NCI-H2081 (cell line): ENCODE measurements at places on chromosomes 7 and 10.

- no peak for DNase-seq
Observed at GRCh38 chr10:88833723-88834122, 17.9 kb downstream of the ANKRD22 start.

DNA sequence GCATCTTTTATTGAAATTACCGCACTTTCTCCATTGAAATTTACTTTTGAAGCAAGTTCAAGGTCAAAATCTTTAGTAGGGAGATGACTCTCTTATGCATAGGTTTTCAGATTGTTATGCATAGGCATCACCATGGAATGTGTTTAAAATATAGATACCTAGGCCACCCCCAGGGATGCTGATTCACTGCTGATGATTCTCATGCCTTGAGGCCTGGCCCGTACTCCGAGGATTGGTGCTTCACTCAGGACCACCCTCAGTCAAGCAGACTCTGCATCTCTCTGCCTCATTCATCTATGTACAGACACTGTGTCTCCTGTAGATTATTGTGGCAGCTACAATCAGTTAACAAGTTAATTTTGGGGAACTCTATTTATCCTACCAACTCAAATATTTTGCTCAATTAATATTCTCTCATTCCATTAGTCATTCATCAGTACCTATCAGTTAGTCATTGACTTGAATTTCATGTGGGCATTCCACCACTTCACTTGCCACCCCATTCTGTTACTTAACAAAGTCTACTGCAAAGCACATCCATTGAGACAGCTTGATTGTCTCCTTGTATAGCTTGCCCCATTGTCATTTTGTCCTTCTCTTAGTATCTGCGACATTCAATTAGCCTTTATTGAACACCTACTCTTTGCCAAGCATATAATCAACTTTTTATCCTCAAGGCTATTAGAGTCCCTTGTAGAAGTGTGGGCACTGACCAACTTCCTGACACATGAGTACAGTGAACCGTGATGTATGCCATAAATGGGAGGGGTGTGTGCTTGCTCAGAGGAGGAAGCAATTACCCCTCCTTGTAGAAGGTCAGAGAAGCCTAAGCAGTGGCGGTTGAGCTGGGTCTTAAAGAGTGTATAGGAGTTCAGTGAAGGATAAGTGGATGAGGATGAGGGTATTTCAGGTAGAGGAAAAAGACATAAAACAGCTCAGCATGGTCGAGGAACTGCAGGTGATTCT, 255.6 kb upstream of the BMPER start:
- DNase-seq, result no peak

GRCh38 chr7:53642866-53643265, 607.4 kb downstream of the POM121L12 start:
- no peak for DNase-seq

DNA sequence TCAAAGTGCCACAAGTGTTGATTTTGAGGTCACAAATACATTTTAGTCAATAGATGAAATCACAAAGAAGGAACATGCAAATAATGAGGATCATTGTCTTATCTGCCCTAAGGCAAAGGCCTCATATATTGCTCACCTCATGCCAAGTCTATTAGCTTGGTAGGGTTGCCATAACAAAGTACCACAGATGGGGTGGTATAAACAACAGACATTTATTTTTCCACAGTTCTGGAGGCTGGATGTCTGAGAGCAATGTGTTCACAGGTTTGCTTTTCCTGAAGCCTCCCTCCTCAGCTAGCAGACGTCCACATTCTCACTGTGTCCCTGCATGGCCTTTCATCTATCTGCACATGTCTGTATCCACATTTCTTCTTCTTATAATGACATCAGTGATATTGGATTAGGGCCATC, 59.6 kb downstream of the RELN start:
- peak; percentile 17 for DNase-seq

GRCh38 chr10:69568472-69569395, 4.5 kb downstream of the NEUROG3 start:
- DNase-seq, result no peak

DNA sequence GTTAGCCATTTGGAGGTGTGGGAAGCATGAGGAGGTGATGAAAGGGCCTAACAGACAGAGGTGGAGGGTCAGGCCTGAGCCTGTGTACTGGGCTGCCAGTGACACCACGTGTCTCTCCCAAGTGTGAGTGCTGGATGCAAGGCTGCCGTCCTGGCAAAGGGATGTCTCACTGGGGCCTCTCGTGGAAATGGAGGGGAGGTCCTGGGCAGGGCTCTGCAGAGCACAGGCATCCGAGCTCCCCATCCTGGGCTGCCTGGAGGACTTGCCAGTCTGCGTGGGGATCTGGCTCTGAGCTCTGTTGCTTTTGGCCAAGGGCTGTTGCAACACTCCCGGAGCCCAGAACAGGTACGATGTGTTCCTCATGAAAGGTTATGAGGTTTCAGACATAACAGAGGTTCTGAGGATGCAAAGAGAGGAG, 77.3 kb downstream of the GRK5 start:
- DNase-seq, result no peak

DNA sequence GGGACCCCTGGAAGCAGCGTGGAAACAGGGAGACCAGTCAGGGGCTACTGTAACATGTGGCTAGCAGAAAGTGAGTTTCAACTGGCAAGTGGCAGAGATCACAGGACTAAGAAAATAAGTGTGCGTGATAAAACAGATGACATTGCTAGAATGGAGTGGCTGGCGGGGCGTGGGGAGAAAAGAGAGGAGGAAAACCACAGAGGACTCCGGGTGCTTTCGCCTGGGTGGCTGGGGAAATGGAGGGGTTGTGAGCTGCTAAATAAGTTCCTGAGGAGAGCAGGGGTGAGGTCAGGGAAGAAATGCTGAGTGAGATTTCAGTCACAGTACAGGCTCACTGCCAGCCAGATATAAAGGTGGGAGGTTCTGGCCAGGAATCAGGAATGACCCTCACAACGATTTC, 166.9 kb downstream of the MYOF start:
- no peak for DNase-seq

DNA sequence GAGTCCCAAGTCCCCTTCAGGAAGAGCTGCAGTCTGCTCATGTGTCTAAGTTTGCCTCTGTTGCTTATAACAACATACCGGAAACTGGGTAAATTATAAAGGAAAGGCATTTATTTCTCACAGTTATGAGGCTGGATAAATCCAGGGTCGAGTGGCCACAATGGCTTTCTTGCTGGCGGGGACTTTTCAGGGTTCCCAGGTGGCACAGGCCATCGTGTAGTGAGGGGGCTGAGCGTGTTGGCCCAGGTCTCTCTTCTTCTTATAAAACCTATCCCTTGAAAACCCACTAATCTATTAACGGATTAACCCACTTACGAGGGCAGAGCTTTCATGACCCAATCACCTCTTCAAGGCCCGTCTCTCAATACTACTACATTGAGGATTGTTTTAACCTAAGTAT, 8.7 kb downstream of the VIPR2 start:
- no peak for DNase-seq

DNA sequence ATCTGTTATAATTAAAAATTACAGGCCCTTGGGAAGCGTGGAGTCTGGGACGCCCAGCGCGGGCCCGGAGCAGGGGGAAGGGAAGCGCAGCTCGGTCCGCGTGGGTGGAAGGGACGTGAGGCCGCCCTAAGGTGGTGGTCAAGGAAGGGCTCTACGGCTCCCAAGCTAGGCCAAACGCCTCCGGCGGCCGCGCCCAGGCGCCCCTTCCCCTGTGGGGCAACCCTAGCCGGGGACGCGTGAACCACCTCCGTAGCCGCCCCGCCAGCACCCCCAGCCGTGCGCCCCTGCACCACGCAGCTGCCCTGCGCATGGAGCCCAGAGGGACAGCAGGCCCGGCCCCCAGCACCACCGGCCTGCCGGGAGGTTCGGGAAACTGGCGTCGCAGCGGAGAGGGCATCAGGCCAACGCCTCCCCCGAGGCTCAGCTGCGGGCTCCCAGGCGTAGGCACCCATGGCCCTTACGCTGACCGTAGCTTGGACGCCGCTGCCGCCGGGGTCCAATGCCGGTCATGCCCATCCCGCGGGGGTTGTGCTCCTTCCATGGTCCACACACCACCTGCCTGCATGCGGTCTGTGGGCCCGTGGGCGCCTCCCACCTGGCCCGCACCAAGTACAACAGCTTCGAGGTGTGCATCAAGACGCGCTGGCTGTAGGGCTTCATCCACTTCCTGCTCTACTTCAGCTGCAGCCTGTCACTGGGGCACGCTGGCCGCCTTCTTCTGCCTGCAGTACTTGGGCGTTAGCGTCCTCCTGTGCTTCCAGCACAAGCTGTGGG, 166.7 kb downstream of the SEPTIN7 start:
- DNase-seq, result no peak

DNA sequence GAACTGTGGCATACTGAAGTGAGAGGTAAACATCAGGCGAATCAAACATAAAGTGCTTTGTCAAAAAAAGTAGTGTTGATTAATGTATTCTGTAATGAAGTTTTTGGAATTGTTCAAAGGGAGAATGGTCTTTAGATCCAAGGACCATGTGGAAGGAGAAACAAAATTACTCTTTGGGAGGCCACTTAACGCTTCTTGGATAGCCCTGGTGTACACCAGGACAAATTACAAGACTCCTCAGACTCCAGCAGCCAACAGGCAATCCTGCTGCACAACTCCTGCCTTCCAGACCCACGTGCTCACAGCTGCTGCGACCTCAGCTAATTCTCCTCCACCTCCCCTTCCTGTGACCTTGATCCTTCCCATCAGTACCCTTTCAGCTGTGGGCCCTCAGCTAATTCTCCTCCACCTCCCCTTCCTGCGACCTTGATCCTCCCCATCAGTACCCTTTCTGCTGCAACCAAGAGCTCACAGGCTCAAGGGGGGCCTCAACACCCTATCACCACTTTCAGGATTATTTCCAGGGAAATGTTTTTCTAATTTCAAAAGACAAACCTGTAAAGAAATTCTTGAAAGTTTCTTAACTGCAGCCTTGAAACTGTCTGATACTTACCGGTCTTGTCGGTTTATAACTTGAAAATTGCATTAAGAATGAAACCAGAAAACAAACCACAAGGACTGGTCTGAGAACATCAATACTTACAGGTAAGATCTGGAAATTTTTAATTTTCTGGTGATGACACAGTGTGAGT, 29.7 kb upstream of the DDC start:
- DNase-seq, result no peak

- DNase-seq, result no peak
Observed at GRCh38 chr10:77027141-77027540, 610.5 kb downstream of the KCNMA1 start.

- DNase-seq, result no peak
Observed at GRCh38 chr10:78436222-78436573, 402.5 kb downstream of the RPS24 start.

- DNase-seq, result no peak
Observed at GRCh38 chr7:132687981-132688383, 111.7 kb upstream of the PLXNA4 start.

DNA sequence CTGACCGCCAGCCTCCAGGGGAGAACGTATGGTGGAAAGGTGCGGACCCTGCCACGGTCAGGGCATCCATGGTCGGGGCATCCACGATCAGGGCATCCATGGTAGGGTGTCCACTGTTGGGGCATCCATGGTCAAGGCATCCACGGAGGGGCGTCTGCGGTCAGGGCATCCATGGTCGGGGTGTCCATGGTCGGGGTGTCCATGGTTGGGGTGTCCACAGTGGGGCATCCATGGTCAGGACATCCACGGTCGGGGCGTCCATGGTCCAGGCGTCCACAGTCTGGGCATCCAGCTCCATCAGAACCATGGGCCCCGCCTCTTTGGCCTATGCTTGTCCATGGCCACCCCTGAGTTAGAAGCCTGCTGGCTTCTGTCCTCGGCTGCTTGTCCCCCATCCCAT, 148.1 kb downstream of the ADARB2 start:
- DNase-seq, result no peak

DNA sequence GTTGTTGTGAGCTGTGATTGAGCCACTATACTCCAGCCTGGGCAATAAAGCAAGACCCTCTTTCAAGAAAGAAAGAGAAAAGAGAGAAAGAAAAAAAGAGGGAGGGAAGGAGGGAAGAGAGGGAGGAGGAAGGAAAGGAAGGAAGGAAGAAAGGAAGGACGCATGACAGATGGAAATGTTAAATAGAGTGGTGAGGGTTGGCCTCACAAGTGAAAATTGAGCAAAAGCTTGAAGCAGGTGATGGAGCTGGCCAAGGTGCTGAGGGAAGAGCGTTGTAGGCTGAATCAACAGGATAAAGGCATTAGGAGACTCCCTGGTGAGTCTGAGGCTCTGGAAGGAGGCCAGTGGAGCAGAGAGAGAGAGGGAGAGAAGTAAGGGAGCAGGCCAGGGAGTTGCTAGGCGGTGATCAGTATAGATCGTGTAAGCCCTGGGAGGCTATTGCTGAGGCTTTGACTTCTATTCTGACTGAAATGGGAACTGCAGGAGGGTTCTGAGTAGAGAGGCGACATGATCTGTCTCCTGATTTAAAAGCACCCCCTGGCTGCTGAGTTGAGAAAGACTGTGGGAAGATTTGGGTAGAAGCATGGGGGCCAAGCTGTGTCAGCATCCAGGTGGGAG, 26.5 kb upstream of the TMEM248 start:
- no peak for DNase-seq

- no peak for DNase-seq
Observed at GRCh38 chr7:86598311-86598710, 45.4 kb upstream of the GRM3 start.

DNA sequence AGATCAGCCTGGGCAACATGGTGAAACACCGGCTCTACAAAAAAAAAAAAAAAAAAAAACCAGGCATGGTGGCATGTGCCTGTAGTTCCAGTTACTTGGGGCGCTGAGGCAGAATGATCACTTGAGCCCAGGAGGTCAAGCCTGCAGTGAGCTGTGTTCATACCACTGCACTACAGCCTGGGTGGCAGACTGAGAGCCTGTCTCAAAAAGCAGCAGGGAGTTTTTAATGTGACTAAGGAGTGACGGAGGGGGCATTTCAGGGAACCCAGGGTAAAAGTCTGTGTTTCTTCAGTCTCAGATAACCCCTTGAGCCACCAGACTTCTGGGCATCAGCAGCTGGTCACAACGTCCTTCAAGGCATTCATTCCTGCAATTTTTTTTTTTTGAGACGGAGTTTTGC, 2.2 kb upstream of the C10orf95 start:
- no peak for DNase-seq

GRCh38 chr10:74373059-74373458, 222.0 kb downstream of the ADK start:
- no peak for DNase-seq

DNA sequence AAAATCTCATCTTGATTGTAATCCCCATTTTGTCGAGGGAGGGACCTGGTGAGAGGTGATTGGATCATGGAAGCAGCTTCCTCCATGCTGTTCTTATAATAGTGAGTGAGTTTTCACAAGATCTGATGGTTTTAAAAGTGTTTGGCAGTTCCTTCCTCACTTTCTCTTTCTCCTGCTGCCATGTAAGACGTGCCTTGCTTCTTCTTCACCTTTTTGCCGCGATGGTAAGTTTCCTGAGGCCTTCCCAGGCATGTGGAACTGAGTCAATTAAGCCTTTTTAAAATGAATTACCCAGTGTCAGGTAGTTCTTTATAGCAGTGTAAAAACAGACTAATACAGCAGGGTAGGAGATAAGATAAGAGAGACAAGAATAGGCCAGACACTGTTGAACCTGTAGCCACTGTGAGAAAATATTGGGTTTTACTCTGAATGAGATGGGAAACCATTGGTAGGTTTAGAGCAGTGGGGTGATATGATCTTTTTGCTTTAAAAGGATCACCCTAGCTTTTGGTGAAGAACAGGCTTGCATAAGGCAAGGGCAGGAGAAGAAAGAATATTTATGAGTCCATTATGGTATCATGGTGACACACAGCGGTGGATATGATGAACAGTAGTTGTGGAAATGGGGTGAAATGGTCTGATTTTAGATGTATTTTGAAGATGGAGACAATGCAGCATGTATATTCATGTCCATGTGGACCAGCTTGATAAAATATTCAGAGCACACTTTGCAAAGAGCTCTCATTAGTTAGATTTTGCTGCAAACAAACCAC, 11.5 kb downstream of the OR6B1 start:
- DNase-seq, result no peak

GRCh38 chr7:34059136-34059828, 153.9 kb downstream of the BMPER start:
- no peak for DNase-seq
